ENCODE measurements at places on chromosomes 1 and 21.

GRCh38 chr1:24493785-24494184, 8.9 kb upstream of the RCAN3 start:
- DNase-seq, result no peak

- no peak for DNase-seq
These were observed 3.3 kb downstream of the CNST start for GRCh38 chr1:246569248-246570238.

DNA sequence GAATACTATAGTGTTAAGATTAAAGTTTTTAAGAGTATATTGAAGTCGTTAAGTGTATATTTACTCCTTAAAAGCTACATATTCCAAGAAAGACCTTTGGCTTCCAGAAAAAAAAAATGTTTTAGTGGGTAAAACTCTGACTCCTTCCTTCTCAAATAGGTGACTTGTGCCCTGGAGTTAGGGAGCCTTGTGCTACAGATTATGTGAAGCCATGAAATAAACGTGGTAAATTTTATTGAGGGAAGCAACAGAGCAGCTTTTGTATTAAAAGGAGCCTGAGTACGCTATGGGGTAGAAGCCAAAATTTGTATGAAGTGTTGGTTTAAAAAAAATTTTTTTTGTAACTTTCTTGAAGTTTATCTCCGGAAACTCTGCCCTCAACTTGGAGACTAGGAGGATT, 994 bp downstream of the RO60 start:
- DNase-seq, result no peak

DNA sequence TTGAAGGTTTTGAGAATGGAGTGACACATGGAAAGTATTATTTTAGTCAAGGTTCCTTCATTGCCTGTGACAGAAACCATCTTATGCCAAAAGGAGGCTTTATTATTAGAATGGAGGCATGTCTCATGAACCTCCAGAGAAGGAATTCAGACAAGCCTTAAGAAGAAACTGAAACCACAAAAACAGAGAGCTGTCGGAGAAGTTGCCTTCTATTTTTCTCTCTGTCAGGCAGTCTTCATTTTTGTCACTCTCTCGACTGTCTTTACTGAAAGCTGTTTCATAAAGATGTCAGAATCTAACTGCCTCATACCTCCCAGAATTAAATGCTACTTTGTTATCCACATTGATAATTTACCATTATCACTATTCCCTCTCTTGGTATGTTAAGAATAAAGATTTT, 434.7 kb upstream of the ADGRL4 start:
- no peak for DNase-seq

DNA sequence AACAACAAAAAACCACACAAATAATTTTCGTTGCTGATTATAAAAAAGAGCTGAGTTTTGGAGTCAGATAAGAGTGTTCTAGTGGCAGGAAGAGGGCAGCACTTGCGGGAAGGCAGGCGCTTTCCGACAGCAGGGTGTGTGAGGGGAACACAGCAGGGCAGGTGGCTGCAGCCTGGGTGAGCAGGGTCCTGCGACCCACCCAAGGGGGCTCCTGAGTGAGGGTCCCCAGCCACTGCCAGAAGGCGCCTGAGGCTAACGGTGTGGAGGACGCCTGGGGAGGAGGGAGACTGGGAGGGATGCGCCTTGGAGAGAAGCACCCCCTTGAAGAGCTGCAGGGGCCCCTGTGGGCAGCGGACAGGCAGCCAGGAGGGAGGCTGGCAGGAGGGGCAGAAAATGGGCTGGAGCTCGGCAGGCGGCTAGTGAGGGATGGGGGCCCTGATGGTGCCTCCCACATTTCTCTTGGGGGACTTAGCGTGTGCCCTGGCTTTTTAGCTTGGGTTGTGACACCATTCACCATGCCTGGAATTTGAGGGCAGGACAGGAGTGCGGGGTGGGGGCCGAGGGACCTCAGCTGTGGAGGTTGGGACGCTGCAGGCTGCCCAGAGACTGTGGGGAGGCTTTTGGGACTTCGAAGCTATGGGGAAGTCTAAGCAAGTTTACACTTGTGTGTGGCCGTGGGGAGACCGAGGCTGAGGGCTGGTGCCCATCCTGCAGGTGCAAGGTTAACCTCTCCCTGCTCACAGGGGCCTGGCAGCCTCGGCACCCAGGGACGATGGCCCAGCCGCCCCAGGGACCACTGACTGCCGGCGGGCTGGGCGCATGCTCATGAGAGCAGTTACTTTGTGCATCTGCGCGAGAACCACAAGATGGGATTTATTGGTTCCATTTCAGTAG, 111.4 kb downstream of the SIK1 start:
- DNase-seq, result no peak

All from activated CD4-positive, alpha-beta T cell treated with anti-CD3 and anti-CD28 coated beads for 4 hours (primary cell).